ENCODE measurements at places on chromosomes 12 and 14.

GRCh38 chr12:130482448-130482847, 144.8 kb downstream of the PIWIL1 start:
- no peak for DNase-seq

- no peak for DNase-seq
Measured at GRCh38 chr12:113086249-113087164, 30.0 kb downstream of the DTX1 start.

DNA sequence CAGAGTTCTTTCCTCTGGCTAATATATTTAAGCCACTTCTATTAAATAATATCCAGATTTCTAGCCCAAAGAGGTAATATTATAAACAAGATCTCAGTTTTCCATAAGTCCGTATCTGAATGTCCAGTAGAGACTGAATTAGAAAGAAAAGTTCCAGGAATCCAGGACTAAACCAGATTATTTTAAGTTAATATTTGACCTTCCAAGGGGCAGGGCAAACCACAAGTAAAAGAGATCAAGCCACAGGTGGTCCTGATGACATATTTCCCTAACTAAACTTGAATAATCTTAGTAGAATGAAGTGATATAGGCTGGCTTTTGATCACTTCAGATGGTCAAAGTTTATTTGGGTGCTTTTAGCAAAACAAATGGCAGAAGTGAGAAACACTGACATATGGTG, 43.3 kb upstream of the E2F7 start:
- DNase-seq = no peak

DNA sequence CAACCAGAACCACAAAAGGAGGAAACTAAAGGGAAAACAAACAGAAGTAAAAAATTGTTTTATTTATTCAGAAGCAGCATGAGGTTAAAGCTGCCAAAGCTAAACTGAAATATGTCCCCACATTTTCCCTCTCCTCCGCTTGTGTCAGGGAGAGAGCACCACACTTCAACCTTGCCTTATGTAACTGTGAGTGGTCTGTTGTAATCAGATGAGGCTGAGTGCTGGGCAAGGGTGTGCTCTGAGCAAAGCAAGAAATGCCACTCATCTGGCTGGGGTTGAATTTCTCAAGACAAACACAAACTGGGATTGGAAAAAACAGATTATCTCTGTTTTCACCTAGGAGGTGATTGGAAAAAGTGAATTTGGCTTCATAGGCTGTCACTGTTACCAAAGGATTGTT, 12.2 kb downstream of the CAPZA3 start:
- peak; percentile 83 for DNase-seq

DNA sequence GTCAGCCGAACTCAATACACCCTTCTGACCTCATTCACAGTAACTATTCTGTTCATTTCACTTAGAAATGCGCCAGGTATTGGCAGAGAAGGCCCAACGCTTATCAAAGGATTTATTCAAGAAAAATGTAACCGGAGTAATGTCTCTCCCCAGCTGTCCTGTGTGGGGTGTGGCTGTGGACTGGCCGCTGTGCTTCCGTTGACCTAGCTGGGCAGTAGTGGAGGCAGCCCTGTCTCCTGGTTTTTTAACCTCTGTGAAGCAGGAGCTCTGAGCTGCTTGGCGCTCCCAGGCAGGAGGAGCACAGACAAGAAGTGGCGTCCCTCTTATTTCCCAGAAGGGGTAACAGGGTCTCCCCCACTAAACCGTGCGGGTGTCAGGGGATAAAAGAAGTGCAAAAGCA, 85.2 kb downstream of the ESR2 start:
- DNase-seq = no peak

DNA sequence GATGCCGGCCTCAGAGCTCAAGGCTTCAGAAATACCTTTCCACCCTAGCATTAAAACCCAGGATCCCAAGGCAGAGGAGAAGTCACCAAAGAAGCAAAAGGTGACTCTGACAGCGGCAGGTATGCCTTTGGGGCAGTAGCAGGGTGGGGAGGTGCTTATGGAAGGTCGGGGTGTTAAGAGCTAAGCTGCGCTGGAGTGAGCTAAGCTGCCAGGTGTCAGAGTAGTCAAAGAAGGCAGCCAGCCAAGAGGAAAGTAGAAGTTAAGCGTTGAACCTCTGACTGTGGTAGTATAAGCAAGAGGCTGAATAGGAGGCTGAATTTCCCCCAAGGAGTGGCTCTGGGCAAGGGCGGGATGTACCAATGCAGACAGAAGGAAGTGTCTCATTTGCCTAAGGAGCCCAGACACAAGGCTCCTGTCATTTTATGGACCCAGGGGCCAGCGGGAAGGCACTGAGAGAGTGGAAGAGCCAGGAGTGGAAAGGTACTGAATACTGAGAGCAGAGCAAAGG, 29.2 kb downstream of the DYRK4 start:
- no peak for DNase-seq

DNA sequence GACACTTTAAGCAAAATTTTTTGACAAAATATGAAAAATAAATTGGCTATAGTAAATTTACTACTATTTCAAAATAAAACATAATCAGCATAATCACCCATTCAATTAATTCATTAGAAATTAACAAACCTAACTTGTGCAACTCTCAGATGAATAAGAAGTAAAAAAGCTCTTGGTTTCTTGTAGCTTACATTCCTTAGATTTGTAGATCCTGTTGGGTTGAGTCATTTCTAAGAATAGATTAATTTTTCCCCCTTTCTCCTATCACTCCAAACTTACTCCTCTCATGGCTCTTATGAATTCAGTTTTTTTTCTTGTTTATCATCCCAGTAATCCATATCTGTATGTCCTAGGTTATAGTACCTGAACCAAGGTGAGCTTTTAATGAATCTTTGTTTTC, 230.9 kb upstream of the LRIG3 start:
- DNase-seq = peak; percentile 64

- DNase-seq = no peak
Measured at GRCh38 chr14:58299401-58300330, 1.3 kb downstream of the ARID4A start.

- DNase-seq = no peak
Measured at GRCh38 chr12:228846-229200, 14.9 kb upstream of the SLC6A12 start.

GRCh38 chr12:105212438-105212837, 23.5 kb downstream of the APPL2 start:
- DNase-seq = peak; percentile 95

DNA sequence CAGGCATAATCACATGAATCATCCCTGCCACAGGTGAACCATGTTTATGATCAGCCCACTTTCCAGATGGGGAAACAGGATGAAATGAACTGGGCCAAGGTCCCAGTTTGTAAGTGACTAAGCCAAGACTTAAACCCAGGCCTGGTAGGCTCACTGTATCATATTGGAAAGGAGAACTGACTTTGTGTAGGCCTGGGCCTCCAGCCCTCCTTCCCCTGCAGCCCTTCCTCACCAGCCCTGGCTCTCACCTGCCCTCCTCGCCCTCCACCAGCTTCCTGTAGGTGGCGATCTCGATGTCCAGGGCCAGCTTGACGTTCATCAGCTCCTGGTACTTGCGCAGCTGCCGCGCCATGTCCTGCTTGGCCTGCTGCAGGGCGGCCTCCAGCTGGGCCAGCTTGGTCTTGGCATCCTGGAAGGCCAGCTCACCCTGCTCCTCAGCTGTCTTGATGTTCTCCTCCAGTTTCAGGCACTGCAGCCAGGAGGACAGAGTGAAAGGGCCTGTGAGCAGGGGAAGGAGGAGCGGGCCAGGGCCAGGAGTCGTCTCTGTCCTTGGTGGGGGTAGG, 19.8 kb downstream of the KRT80 start:
- peak; percentile 47 for DNase-seq

DNA sequence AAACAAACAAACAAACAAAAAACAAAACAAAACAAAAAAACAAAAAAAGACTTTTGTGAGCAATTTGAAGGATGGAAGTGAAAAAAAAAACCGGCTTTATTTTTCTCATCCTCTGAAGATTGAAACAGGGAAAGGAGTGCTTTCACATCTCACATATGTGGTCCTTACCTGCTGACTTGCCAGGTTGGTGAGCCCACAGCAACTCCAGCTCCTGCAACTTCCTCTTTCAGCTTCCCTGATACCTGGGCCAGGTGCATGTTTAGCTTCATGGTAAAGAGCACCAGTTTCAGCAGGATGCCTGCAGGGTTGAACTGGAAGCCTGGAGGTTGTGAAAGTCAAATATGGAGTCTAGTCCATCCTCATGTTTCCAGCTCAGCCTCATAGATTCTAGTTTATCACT, 221.2 kb upstream of the OTX2 start:
- no peak for DNase-seq

GRCh38 chr12:19388131-19388549, 51.2 kb upstream of the AEBP2 start:
- peak; percentile 61 for DNase-seq

DNA sequence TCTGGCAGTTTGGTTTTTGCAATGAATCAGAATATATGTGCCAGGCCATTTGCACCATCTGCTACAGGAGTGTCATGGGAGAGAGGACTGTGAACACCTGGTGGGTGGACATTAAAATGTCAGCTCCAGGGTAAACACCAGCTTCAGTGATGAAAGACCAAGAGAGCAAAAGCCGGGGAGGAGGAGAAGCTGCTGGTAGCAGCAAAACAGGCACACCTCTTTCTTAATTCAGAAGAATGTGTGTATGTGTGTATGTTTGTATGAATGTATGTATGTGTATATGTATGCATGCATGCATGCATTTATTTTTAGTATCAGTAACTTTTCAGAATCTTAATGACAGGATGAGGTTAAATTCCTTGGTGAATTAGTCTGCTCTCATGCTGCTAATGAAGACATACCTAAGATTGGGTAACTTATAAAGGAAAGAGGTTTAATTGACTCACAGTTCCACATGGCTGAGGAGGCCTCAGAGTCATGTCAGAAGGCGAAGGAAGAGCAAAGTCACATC, 357.4 kb upstream of the PRICKLE1 start:
- DNase-seq = no peak

- no peak for DNase-seq
Measured at GRCh38 chr12:50991291-50991690, 34.9 kb downstream of the SLC11A2 start.

GRCh38 chr12:57272337-57273151, 21.6 kb upstream of the STAC3 start:
- DNase-seq = peak; percentile 61

GRCh38 chr14:35766700-35767082, 42.4 kb downstream of the RALGAPA1 start:
- no peak for DNase-seq

DNA sequence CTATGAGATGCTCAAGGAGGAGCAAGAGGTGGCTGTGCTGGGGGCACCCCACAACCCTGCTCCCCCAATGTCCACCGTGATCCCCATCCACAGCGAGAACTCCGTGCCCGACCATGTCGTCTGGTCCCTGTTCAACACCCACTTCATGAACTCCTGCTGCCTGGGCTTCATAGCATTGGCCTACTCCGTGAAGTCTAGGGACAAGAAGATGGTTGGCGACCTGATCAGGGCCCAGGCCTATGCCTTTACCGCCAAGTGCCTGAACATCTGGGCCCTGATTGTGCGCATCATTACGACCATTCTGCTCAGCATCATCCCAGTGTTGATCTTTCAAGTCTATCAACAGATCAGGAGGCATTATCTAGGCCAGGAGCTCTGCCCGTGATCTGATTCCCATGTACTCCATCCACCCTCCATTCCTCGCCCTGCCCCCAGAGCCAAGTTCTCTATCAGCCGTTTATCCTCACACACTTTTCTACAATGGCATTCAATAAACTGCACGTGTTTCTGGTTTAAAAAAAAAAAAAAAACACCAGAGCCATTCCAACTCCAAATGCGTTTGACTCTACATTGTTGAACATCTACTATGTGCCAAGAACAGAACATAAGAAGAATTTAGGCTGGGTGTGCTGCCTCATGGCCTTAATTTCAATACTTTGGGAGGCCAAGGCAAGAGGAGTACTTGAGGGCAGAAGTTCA, 17.5 kb downstream of the ATXN2 start:
- peak; percentile 25 for DNase-seq

GRCh38 chr12:116241157-116241759, 36.2 kb downstream of the MED13L start:
- no peak for DNase-seq

DNA sequence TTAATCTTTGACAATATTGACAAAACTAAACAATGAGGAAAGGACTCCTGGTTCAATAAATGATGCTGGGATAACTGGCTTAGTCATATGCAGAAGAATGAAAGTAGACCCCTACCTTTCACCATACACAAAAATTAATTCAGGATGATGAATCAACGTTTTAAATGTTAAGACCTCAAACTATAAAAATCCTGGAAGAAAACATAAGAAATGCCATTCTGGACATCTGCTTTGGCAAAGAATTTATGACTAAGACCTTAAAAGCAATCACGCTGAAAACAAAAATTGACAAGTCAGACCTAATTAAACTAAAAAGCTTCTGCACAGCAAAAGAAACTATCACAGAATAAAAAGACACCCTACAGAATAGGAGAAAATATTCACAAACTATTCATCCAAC, 97.4 kb downstream of the LMNTD1 start:
- DNase-seq = no peak

DNA sequence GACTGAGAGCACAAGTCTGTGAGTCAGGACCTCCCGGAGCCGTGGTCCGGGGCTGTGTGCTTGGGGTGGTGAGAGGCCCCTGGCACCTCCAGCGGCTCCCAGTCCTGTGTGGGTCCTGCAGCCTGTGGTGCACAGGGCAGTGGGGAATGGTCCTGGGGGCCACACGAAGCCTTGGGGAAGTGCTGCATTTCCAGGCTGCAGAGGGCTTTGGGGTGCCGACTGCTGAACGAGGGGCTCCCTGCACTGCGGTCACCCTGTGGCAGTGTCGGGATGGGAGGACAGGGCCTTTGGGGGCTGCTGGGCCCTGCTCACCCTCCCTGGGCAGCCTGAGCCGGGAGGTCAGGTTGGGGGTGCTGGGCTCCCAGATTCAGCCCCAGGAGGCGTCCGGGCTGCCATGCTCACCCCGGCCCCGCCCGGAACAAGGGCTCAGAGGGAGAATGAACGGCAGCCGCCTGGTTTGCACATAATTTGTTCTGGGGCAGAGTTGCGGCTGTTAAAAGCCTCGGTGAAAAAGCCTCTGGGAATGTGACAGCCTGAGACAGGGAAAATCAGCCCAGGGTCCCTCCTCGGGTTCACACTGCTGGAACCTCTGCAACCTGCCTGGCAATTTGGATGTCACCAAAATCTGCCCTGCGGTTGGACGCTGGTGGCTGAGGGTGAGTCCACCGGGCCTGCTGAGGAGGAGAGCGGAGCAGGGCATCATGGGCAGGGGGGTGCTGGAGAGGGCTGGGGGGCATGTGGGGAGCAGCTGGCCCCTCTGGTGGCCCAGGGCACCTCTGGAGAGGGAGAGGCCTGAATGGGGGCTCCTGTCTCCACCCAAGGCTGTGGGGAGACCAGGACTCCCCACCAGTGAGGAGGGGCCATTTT, 109.2 kb downstream of the KIF26A start:
- DNase-seq = no peak

DNA sequence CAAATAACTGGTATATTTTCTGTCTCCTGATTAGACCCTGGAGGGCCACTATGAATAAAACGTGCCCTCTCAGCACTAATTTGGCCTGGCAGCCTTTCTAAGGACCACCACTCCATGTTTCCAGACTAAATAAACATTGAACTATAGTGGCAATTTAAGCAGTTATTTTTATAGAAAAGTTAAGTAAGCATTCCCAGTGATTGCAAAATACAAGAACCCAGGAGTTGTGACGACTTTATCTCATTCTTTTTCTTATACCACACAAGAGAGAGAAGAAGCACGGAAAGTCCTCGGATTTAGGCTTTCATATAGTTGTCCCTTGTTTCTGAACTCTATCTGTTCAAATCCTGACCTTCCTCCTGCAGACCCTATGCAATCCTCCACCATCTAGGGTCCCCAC, 23.1 kb upstream of the STRAP start:
- no peak for DNase-seq

Measured in AG10803 (cell line).